ENCODE measurements at places on chromosomes 6 and 20. TPM values are rescaled to one million over a fixed set of nuclear protein-coding genes. Genes with fewer than 3 reads are reported as not detected.
A peak's percentile ranks its signal among the peaks of the same experiment; 100 is the strongest.

Gene SAMD5
- 1.6 TPM for total RNA-seq

GRCh38 chr6:35262596-35262995, 3.1 kb downstream of the ZNF76 start:
- H3K27me3 ChIP-seq: no peaks in the 10 kb centered on the region
- peak overlapping the region; percentile 71 for H3K4me3 ChIP-seq
- DNase-seq: no peak
- H3K27ac ChIP-seq: peak overlapping the region; percentile 74
- H3K36me3 ChIP-seq: no peaks in the 10 kb centered on the region

GRCh38 chr20:25508083-25508770, 77.1 kb downstream of the NINL start:
- no peaks in the 10 kb centered on the region for H3K4me1 ChIP-seq
- H3K4me3 ChIP-seq: no peak overlapping the region
- H3K27me3 ChIP-seq: no peaks in the 10 kb centered on the region
- no peak for DNase-seq

DNA sequence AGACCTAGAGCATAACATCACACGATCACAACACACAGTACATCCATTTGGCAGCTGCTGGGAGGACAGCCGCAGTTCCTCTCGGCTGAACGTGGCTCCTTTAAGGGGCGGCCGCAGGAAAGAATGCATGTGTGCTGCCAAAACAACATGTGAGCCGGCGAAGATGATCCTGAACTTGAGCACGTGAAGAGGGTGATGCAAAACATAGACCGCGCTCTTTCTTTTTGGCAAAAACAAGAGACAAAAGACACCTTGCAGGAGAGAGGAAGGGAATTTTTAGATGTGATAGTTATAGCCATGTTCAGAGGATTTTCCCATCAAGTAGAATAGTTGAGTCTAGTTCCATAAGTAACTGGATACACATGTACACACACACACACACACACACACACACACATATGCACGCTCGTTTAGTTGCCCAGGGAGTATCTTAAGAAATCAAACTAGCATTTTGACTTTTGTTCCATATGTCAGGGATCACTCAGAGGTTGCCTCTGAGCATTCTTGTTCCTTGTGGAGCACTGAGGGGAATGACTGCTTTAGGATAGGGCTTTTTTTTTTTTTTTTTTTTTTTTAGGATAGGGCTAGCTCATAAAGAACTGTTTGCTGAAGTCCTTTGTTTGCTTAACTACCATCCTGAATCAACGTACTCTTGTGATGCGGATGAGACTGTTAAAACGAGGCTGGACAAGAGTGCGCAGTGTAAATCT, 21.7 kb upstream of the RANBP9 start:
- H3K27ac ChIP-seq: no peak overlapping the region
- no peaks in the 10 kb centered on the region for H3K36me3 ChIP-seq
- no peak for DNase-seq
- H3K27me3 ChIP-seq: no peaks in the 10 kb centered on the region
- peaks cover 8% of the 10 kb centered on the region for H3K4me1 ChIP-seq

GRCh38 chr6:157909282-157909664, 72.4 kb upstream of the SYNJ2 start:
- H3K36me3 ChIP-seq: peaks cover 26% of the 10 kb centered on the region
- H3K27me3 ChIP-seq: no peaks in the 10 kb centered on the region
- no peak for DNase-seq
- peaks cover 3% of the 10 kb centered on the region for H3K4me1 ChIP-seq
- H3K27ac ChIP-seq: no peak overlapping the region
- no peak overlapping the region for H3K4me3 ChIP-seq

DNA sequence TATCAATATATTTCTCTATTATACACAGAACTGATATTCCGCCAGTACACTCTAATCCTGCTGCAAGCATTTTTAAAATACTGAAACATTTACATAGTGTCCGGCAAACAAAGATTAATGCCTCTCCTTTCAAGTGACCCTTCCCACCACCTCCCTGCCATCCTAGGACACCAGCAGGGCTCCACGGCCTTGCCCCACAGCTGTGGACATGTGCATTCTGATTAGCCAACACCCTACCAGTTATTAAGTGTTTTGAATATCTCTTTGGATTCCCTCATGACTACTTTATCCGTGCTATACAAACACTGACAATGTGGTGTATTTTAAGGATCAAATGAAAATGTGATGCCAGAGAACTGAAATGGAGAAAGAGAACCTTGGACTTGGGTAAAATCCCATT, 615.1 kb downstream of the KIF16B start:
- H3K27ac ChIP-seq: no peak overlapping the region
- DNase-seq: no peak
- H3K36me3 ChIP-seq: no peaks in the 10 kb centered on the region
- no peaks in the 10 kb centered on the region for H3K4me1 ChIP-seq
- H3K27me3 ChIP-seq: no peaks in the 10 kb centered on the region

- peaks cover 26% of the 10 kb centered on the region for H3K4me1 ChIP-seq
- H3K36me3 ChIP-seq: no peaks in the 10 kb centered on the region
- no peak overlapping the region for H3K27ac ChIP-seq
- H3K4me3 ChIP-seq: no peak overlapping the region
- no peaks in the 10 kb centered on the region for H3K27me3 ChIP-seq
Measured at GRCh38 chr6:3194535-3195419, 32.7 kb downstream of the TUBB2B start.
